ENCODE measurements at places on chromosomes 4 and X.
A peak's percentile ranks its signal among the peaks of the same experiment; 100 is the strongest.

- no peak for DNase-seq
Observed at GRCh38 chrX:143940119-143940518, 56.2 kb downstream of the UBE2NL start.

DNA sequence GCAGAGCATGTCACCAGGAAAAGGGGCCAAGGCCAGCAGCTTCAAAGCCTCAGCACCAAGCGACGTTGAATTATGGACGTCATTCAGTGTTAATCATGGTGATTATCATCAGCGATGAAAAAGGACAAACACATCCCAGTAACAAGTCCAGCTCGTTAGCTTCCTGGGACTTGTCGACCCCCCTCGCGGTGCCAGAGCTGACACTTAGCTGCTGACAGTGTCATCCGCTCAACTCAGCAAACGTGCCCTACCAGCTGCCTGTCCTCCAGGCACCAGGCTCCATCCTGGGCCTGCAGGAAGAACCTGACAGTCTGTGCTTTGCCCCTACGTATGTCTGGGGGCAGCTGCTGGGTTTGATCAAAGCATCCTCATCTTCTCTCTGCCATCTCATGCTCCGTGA, 137.0 kb upstream of the PSAPL1 start:
- DNase-seq, result no peak

DNA sequence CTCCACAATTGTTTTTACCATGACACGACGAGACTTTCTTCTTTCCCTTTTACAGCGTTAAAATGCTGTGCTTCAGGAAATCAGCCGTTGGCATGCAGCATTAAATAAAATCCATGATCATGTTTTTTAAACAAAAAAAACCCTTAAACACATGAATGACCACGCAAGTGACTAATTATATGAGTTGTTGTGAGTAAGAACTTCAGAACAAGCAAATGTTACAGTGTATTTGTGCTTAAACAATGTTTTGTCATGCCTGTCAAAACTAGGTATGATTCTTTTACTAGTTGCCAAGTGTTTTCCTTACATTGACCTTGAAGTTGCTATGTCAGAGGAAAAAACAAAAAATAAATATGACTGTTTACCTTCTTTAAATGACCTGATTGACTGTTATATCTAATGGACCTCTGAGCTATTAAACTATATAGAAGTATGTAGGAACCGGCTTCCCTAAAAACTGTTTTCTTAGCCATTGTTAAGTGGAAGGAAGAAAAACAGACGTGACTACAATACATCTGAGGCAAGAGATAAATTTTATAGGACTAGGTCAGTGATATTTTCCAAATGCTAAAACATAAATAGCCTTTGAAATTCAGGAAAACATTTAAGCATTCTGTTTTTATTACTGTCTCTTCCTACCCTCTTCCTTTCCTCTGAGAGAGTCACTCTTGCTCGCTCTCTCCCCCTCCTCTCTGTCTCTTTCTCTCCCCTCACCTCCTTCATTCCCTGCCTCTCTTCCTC, 197.1 kb downstream of the PALLD start:
- DNase-seq, result no peak

- DNase-seq, result no peak
Observed at GRCh38 chr4:7988437-7988836, 48.8 kb upstream of the AFAP1 start.

DNA sequence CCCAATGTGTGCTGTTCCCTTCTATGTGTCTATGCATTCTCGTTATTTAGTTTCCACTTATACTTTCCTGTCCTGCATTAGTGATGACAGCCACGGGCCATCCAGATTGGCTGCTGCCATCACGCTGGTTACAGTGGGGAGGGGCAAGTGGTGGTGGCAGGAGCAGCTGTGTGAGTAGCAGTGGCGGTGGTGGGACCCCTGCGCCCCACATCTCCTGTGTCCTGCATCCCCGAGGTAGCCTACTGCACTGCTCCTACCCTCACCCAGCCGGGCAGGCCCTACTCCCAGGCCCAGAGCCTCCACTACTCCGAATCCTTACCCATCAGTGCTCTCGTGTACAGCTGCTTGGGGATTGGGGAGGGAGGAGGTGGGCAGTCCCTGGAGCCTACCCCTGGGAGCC, 798.7 kb upstream of the AGA start:
- no peak for DNase-seq

- DNase-seq, result no peak
Observed at GRCh38 chrX:96004386-96004785, 680.3 kb upstream of the DIAPH2 start.

GRCh38 chr4:33060674-33061542, 2340.7 kb downstream of the PCDH7 start:
- no peak for DNase-seq

DNA sequence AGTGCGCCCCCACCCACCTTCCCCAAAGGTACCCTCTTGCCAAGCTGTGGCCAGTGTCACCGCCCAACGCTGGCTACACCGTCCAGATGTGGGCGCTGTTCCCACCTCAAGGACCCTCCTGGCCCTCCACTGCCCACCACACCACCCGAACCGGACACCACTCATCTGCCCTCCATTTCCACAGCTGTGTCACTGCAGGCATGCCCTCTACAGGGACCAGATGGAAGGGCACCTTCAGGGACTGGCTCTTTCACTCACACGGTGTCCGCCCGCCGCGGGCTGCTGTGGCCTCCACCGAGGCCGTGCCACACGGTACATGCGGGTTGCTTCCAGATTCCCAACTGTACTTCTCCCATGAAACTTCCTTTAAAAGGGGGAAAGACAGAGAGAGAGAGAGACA, 87.7 kb downstream of the FAM53A start:
- DNase-seq, result no peak

DNA sequence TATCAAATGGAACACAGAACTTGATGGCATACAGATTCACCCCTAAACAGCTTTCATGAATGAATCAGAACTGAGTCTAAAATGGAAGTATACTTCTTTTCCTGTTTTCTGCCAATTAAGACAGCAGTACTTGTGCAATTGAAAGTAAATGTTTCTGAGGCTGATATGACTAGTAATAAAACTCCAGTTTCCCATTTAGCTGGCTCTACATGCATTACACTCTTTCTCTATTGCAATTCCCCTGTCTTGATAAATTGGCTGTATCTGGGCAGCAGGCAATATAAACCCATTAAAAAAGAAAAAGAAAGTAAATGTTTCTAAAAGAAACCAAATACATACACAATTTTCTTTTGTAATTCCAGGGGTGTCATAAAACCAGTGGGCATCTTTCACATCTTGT, 4.6 kb downstream of the NOA1 start:
- no peak for DNase-seq

- DNase-seq, result no peak
Observed at GRCh38 chr4:143489106-143489505, 24.4 kb upstream of the SMARCA5 start.

GRCh38 chr4:89347363-89348025, 39.9 kb upstream of the GPRIN3 start:
- DNase-seq, result no peak

- no peak for DNase-seq
Observed at GRCh38 chr4:6734165-6734786, 18.3 kb downstream of the BLOC1S4 start.

DNA sequence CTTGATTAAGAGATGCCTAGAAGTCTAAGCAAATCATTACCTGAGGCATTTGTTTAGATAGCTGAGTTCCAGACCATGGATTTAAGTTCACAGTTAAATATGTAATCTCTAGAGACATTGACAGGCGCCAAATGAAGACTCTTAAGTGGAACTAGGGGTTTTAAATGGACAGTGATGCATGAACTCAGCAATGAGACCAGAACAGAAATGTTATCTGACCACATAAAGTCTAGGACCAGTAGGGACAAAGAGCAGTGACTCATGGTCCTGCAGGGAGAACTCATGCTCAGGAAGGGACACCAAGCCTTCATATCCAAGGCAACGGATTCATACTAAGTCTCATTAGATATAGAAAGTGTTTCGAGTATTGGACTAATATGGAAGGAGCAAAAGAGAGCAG, 152.3 kb downstream of the PPARGC1A start:
- DNase-seq, result no peak

DNA sequence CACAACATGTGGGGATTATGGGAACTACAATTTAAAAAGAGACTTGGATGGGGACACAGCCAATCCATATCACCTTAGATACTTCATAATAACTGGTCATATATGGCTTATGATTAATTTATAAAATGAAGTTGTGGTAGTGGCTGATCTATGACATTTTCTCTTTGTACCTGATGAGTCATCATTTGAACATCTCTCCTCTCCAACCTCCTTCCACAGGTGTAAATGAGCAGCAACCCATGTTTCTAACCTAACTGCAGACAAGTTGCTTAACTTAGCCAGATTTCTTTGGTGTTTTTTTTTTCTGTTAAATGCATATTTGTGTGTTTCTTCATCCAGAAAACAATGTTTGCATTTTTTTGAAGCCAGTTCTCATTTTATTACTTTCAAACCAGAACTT, 42.6 kb downstream of the SPANXA2 start:
- no peak for DNase-seq

GRCh38 chr4:140243278-140243753, 89.3 kb upstream of the MAML3 start:
- peak; percentile 21 for DNase-seq

- DNase-seq, result no peak
Observed at GRCh38 chr4:173411106-173411693, 12.3 kb upstream of the SCRG1 start.

DNA sequence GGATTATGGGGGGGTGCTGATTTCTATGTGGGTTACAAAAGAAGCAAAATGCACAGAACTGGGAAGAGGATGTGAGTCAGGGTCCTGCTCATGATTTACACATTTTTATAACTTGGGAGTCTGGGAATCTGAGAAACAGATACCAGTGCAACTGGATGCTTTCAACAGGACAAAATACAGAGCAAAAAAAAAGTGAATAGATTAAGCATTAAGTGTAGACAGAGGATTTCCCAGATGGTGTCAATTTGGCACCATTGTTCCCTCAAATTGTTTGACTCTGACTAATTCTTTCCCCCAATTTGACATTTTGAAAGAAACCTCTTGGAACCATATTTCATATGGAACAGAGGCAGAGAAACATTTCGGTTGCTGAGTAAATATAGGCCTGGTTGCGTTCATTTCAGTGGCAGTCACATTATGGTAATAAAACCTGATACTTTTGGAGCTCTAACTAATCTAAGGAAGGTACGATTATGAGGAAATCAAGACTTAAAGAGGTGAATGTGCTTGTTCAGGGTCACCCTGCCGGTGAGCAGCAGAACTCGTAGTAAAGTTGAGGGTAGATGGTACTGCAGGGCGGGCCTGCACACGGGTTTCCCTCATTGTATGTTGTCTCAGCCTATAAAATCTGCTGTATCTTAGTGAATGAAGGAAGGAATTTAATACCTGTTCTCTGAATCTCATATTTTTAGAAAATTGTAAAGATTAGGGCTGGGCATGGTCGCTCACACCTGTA, 18.7 kb upstream of the CDKL5 start:
- no peak for DNase-seq

GRCh38 chr4:15901007-15901406, 37.5 kb downstream of the FGFBP1 start:
- no peak for DNase-seq

- DNase-seq, result no peak
Observed at GRCh38 chrX:140822184-140822583, 112.6 kb downstream of the LINC00632 start.

GRCh38 chr4:181998398-181999295, 244.6 kb upstream of the TENM3 start:
- no peak for DNase-seq

DNA sequence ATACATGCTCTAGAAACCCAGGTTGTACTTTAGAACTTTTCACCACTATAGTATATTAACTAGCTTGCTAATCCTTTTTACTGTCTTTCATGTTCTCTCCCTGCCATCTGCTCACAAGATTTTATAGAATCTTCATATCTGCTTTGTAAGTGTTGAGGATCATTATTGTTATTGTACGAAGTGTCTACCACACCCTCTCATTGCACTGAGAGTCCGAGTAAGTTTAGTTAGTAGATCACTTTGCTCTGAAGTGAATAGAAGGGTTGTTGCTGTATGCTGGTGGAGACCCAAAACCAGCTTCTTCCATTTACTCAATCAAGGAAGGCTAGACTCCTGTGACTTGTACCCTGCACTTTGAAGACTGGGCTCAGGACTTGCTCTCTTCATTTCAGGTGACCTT, 17.1 kb downstream of the GAB1 start:
- no peak for DNase-seq

DNA sequence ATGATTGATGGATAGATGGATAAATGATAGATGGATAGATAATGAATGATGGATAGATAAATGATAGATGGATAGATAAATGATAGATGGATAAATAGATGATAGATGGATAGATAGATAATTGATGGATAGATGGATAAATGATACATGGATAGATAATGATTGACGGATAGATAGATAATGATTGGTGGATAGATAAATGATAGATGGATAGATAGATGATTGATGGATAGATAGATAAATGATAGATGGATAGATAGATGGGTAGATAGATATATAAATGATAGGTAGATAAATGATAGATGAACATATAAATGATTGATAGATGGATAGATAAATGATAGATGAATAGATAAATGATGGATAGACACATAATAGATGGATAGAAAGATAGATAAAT, 49.5 kb upstream of the SHOX start:
- DNase-seq, result no peak

DNA sequence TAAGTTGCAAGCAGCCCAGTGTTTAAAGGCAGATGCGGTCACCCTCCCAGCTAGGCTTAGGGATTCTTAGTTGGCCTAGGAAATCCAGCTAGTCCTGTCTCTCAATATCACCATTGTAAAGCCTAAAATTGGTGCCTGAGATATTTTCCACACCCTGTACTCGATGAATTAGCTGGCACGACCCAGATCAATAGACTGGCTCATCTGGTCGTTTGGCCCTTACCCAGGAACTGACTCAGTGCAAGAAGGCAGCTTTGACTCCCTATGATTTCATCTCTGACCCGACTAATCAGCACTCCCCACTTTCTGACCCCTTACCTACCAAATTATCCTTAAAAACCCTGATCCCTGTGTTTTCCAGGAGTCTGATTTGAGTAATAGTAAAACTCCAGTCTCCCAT, 384.9 kb upstream of the SLC7A11 start:
- no peak for DNase-seq

GRCh38 chrX:9493936-9494335, 29.1 kb downstream of the TBL1X start:
- DNase-seq, result no peak

DNA sequence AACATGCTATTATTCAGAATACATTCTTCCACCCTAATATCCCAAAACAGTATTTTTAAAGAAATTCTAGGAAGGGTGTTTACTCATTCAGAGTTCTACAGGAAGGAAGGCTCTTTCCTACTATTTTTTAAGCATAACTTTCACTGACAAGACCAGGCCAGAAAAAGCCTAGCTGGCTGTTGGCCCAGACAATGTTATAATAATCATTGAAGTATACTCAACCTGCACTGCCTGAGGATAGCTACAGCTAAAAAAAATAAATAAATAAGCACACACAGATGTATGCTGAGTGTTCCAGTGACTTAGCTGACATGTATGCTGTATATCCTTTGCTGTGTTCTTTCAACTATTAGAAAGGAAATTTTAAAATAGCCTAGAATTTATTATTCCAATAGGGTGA, 145.8 kb upstream of the SPRY1 start:
- DNase-seq, result no peak

GRCh38 chr4:56217343-56217890, 169.9 kb downstream of the AASDH start:
- DNase-seq, result no peak

GRCh38 chr4:48967631-48968030, 18.4 kb upstream of the CWH43 start:
- DNase-seq, result no peak

All from activated CD4-positive, alpha-beta T cell treated with anti-CD3 and anti-CD28 coated beads for 4 hours (primary cell).